ENCODE measurements at places on chromosomes 4 and X.

DNA sequence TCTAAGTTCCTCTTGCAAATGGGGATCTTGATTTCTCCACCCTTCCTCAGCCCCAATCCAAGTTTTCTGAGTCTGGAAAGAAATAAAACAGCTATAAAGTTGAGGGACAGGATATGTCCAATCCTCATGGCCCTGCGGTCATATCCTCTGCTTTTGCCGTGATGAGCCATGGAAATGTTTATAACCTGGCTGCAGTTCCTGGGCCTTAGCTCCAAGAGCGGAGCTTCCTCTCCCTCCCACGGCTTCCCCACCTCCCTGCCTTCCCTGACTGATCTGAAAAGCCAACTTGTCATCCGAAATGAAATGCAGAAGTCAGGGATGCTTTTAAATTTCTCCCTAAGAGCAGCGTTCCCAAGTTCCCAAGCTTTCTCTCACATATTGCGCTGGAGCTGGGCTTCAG, 221.5 kb upstream of the SFRP2 start:
- no peak for DNase-seq

DNA sequence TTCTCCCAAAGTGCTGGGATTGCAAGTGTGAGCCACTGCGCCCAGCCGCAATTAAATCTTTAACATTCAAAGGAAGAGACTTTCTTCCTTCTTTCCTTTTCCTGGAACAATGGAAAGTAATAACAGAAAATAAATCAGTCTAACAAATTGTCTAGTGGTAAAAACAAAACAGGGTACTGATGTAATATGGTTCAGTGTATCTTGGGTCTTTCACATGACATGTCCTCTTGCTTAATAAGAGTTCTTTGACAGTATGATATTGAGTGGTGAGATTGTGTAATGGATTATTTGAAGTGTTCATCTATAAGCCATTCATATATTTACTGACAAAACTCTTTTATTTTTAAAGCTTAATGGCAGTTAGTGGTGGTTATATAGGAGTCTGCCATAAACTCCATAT, 256.6 kb downstream of the SPRY1 start:
- no peak for DNase-seq

GRCh38 chr4:110475881-110476818, at the start of gene ENPEP:
Gene ENPEP (plus strand): TSS chr4:110476155. CDS start chr4:110476415, 260 bp downstream.
- peak; percentile 42 for DNase-seq

DNA sequence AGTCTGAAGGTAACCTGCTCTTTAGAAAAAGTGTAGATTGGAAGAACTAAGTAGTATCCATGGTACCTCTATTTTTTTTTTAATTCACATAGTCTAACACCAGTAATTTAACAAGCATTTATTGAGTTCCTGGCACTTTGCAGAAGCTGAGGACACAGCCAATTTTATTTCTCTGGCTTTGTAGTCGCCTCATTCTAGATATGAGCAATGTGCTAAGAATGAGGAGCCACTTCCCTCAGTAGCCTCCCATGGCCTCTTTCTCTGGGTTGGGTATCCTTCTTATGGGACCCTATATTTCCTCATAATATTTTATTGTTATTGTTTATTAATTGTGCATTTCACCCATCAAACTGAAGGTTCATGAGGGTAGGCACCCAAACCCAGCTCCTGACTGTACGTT, 67.6 kb downstream of the ENPEP start:
- DNase-seq, result no peak

GRCh38 chr4:143273160-143273917, 63.3 kb upstream of the GAB1 start:
- DNase-seq, result no peak

- peak; percentile 19 for DNase-seq
Observed at GRCh38 chr4:164866817-164867490, 10.0 kb upstream of the APELA start.

DNA sequence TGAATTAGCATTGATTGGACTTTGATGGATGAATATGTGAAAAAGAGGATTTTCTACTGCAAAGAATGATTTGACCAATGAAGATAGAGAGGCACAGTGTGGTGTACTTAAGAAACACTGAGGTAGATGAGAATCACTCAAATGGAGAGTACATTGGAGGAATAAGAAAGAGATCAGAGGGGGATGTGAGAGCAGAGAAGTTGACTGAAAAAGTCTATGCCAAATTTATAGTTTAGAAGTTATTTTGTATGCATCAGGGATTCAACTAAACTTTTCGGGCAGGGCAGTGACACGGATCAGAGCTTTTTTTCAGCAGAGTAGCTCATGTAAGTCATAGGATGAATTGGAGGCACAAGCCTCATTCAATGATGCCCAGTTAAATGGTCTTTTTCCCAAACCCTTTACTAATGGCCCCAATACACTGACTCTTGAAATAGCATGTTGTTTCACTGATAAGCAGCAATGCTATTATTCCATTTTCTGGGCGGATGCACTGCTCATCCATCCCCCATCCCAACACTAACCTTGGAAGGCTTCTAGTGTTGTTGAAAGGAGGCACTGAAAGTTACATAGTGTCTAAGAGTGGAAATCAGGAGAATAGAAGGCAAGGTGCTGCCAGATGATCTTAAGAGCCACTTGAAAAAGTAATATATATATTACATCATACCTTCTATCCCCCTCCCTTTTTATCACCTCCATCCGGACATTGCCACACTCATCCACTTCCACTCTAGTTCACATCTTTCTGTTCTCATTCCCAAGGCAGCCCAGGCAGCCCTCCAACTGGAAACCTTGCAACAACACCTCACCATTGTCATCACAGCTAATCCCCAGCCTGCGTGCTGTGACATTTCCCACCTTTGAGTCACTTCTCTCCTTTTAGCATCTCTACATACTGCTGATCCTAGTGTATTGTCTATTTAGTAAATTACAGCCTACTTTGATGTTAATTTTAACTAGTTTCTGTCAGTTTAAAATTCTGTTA, 46.1 kb downstream of the ARHGAP24 start:
- no peak for DNase-seq

- no peak for DNase-seq
Observed at GRCh38 chrX:8377041-8377440, 87.6 kb upstream of the VCX3B start.

GRCh38 chr4:153520227-153520626, 54.1 kb downstream of the TMEM131L start:
- DNase-seq, result no peak

DNA sequence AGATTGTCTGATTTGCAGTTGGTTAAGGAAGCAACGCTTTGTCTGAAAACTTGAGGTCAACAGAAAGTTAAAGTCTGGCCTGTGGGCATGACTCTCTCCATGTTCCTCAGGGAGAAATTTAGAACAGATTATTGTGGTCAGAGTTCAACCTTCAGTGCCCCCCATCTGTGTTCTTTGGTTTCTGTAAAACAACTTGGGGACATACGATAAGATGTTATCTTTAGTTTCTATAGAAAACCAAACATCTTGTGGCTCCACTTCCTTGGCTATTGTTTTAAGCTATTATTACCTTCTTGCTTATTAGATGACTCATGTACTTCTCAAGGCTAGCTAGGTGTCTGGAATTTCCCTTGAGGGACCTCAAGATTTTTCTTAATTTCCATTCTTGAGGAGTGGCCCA, 507.7 kb downstream of the PDHA2 start:
- DNase-seq, result no peak

DNA sequence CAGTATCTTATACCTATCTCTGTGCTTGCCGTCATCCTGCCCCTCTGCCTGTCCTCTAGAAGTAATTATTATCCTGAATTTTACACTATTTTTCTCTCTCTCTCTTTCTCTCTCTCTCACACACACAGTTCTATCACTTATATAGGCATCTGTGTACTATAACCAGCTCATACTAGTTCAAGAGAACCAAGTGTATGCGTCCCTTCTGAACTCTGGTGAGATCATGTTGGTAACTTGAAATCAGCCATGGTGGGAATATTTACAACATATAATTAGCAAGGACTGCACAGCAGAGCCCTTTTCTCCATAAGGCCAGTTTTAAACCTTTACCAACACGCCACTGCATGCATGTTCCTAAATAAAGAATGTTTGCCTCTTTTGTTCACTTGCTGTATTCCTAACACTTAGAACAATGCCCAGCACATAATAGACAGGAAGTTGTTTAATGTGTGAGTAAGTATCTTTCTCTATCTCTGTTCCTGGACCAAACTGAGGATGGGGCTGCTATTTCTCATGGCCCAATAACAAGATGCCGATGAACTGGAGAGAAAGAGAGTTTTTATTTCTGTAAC, 51.1 kb upstream of the IL21 start:
- DNase-seq, result no peak

GRCh38 chrX:48957477-48957826, at the start of gene OTUD5:
Gene OTUD5 (minus strand): TSS chrX:48957607. CDS start chrX:48957570, 37 bp downstream.
- peak; percentile 85 for DNase-seq

DNA sequence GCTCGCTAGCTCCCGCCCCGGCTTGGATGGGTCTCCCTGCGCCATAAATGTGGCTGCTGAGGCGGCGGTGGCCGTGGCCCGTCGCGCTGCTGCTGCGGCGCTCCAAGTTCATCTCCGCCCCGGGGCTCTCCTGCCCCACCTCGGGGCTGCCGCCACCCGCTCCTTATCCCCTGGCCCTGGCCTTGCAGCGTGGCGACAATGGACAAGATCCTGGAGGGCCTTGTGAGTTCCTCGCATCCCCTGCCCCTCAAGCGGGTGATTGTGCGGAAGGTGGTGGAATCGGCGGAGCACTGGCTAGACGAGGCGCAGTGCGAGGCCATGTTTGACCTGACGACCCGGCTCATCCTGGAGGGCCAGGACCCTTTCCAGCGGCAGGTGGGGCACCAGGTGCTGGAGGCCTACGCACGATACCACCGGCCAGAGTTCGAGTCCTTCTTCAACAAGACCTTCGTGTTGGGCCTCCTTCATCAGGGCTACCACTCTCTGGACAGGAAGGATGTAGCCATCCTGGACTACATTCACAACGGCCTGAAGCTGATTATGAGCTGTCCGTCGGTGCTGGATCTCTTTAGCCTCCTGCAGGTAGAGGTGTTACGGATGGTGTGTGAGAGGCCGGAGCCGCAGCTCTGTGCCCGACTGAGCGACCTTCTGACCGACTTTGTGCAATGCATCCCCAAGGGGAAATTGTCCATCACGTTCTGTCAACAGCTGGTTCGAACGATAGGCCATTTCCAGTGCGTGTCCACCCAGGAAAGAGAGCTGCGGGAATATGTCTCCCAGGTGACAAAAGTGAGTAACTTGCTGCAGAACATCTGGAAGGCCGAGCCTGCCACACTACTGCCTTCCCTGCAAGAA, 763 bp downstream of the USP38 start:
- peak; percentile 61 for DNase-seq

DNA sequence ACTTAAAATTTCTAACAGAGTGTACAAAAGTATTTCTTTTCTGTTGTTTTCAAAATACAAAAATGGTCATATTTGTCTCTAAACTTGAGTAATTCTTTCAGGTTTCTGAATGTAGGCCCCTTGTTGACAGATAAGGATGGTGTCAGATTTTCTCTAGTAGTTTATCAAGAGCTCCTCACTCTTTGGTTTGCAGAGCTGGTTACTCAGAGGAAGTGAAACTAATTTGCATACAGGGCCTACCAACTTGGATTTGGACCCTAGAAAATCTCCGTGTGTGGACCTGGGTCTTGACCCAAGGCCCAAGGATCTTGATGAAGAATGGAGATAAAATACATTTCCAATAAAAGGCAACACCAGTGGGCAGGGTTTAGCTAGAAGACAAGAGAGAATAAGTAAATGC, 433 bp upstream of the ADH6 start:
- DNase-seq, result no peak

- peak; percentile 50 for DNase-seq
Observed at GRCh38 chr4:144787365-144788258, 141.7 kb downstream of the HHIP start.

- peak; percentile 57 for DNase-seq
Observed at GRCh38 chr4:37652747-37653527, 33.2 kb downstream of the RELL1 start.

DNA sequence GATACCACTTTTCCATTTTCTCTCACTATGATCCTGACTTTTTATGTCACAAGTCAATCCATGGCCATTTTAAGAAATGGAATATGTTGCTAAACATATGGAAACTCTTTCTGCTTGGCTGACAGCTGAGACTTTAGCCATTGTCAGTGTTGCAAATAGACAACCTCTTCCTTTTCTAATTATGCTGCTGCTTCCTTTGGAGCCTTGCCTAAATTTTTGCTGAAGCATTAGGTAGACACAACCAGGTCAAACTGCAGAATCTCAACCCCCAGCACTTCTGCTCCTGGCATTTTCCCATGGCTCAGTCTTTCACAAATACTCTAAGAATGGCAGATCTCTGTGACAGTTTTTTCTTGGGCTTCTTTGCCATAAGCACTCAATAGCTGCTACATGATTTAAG, 543.3 kb downstream of the GRID2 start:
- peak; percentile 40 for DNase-seq

DNA sequence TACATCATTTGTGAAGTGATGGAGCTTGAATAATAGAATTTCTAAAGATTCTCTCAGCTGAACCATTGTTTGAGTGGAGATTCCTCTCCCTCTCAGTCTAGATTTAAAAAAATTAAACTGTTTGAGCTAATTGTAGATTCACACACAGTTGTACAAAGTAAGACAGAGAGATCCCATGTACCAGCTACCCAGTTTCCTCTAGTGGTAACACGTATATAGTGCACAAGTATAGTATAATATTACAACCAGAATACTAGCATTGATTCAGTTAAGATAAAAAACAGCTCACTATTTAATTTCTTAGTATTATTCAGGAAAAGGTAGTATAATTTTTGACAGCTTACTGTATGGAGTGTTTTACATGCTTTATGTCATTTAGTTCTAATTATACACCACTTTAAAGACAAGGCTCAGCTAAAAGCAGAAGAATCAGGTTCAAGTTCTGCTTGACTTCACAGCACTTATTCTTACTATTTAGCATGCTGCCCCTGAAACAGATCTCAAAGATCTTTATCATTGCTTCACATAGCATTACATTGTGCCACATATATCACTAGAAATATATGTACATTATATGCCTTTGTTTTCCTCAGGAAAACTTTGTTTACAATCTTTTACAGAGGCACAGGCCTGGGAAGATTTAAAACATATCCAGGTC, 136.1 kb downstream of the SNCA start:
- peak; percentile 16 for DNase-seq

- peak; percentile 85 for DNase-seq
Observed at GRCh38 chr4:168677063-168677462, 180.2 kb downstream of the PALLD start.

DNA sequence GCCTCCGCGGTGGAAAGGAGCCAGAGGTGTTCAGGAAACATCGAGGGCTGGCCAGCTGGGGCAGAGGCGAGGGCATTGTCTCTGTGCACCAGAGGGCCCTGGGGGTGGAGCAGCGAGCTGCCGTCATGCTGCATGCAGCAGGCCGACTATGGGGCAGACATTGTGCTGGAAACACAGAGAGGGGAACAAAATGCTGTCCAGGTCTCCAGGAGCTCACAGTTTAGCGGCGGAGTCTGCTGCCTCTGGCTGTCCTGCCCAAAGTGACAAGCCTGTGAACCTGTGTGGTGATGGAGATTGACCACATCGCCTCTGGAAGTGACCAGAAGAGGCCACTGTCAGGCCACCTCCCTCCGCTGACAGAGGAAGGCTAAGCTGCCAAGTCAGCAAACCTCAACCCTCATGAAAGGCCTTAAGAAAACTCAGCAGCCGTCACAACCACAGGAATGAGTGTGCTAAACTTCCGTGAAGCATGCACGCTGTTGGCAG, 20.1 kb upstream of the SASH3 start:
- DNase-seq, result no peak

GRCh38 chr4:85763202-85763601, 288.3 kb downstream of the ARHGAP24 start:
- DNase-seq, result peak; percentile 4

All from NCI-H69 (cell line).